ENCODE measurements at places on chromosomes 1 and 21. TPM values are rescaled to one million over a fixed set of nuclear protein-coding genes. Genes with fewer than 3 reads are reported as not detected.

The RAB3B gene
- total RNA-seq = 0.07 TPM

The TSACC gene
- total RNA-seq = 0.83 TPM

The KIAA1614 gene
- total RNA-seq = 0.09 TPM

The SF3B4 gene
- 68.6 TPM for total RNA-seq

The BMP8B gene
- total RNA-seq = 0.28 TPM

GRCh38 chr1:109985247-109986053 lies 885 bp downstream of the AHCYL1 start:
- peak overlapping the region; percentile 92 for H3K4me3 ChIP-seq
- peaks cover 35% of the 10 kb centered on the region for H3K4me1 ChIP-seq
- H3K27ac ChIP-seq = peak overlapping the region; percentile 95
- no peaks in the 10 kb centered on the region for H3K27me3 ChIP-seq

DNA sequence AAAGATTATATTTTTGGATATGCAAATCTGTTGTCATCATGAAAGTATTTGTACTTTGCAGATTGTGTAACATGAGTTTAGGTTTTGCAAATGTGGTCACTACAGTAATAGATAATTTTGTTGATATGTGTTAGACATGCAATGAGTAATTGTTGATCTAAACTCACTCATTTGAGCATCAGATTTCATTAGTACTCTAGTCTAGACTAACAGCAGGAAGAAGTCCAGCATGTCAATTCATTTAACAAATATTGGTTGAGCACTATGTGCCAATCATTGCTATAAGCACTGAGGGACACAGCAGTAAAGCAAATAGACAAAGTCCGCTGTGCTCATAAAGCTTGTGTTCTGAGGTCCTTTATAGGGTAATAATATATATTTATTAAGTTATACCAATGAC lies 350.0 kb downstream of the USP25 start:
- DNase-seq = no peak
- no peak overlapping the region for H3K27ac ChIP-seq
- H3K27me3 ChIP-seq = no peaks in the 10 kb centered on the region
- no peaks in the 10 kb centered on the region for H3K4me1 ChIP-seq
- no peak overlapping the region for H3K4me3 ChIP-seq
- no peaks in the 10 kb centered on the region for H3K36me3 ChIP-seq

DNA sequence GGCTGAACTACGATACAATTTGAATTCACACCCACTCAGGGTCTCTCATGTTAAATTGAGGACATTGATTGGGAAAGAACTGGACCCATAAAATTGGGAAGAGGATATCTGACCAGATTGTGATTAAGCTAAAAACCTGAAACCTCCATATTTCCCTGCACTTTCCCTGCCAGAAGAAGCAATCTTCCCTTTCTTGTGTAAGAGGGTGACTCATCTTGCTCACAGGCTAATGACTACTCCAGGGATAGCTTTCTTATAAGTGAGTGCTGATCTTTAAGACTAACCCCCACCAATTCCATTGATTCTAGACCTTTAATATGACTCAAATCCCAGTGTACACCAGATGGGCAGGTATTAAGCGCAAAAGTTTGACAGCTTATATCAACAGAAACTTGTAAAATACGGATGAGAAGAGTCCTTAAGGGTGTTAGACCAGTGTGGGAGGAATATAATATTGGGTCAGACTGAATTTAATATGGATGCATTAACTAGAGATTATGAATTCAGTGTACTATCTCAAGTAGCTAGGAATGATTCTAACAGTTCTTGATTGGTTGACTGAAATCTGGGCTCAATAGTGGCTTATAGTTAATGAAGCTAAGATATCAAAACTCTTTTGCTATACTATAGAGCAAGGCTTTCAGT lies 12.1 kb upstream of the SGIP1 start:
- H3K27ac ChIP-seq = no peak overlapping the region
- no peaks in the 10 kb centered on the region for H3K36me3 ChIP-seq
- H3K4me3 ChIP-seq = no peak overlapping the region
- DNase-seq = no peak
- peaks cover 3% of the 10 kb centered on the region for H3K27me3 ChIP-seq
- no peaks in the 10 kb centered on the region for H3K4me1 ChIP-seq

DNA sequence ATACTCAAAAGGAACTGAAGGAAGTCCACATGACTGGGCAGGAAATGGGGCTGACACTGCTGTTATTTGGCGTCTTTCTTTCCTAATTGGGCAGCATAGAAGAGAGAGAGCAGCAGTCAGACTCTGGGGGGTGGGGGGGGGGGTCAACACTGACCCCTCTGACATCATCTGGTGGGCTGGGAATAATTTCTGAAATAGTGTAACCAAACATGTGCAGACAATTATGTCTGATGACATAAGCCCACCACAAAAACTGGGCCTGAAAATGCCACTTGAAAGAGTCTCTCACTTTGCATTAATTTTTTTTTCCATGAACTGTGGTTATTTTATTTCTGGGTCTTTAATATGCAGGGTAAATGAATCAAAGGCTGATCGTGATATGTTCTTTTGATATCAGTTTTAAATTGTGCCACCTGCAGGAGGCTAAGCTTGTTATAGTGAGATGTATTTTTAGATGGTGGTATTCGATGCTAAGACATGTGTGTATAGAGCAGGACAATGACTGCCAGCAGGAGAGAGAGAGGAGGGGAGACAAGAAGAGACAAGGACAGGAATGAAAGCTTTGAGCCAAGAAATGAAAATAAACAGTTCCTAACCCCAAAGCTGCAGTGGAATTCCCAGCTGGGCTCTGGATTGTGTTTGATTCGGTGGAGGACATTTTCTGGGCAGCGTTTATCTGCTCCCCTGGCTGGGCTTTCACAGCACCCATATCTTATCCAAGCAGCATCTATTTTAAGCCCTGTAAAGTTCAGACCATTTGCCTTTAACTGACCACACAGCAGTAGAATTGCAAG lies 264.7 kb downstream of the PBX1 start:
- H3K4me1 ChIP-seq = no peaks in the 10 kb centered on the region
- no peak for DNase-seq
- H3K36me3 ChIP-seq = no peaks in the 10 kb centered on the region
- H3K27me3 ChIP-seq = no peaks in the 10 kb centered on the region
- H3K27ac ChIP-seq = no peak overlapping the region
- H3K4me3 ChIP-seq = no peak overlapping the region

DNA sequence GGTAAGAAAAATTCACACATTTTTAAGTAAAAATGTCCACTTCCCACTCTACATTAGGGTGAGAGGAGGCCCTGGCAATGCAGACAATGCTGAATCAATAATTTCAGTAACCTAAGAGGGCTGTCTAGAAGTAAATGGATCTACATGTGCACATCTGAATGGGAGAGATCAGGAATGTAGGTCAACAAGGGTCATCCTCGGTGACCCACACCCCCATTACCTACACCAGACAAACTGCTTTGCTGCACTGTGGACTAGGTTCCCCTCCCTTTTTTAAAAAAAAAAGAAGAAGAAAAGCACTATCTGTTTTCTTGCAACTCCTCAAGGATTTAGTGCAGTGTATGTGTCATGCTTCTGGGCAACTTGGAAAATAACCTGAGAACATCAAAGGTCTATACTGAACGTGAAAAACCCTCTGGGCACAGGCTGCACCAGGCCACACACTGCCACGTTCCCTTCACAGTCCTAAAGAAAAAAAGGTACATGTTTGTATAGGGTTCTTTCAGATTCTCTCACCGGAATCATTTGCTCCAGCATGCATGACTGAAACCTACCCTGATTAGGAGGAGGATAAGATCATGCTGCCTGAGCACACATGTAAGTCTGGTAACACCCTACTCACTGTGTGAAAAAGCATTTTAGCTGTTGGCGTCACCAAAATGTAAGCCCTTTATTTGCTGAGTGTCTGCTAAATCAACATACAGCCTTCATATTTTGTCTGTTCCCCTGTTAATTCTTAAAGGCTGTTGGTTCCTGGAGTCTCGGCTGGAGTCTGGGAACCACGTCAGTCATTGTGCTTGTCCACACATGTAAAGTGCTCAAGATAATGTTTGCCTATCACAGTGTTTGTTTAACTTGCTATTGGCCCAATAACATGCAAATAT lies 341.0 kb downstream of the SMYD3 start:
- H3K36me3 ChIP-seq = no peaks in the 10 kb centered on the region
- no peaks in the 10 kb centered on the region for H3K27me3 ChIP-seq
- no peaks in the 10 kb centered on the region for H3K4me1 ChIP-seq

DNA sequence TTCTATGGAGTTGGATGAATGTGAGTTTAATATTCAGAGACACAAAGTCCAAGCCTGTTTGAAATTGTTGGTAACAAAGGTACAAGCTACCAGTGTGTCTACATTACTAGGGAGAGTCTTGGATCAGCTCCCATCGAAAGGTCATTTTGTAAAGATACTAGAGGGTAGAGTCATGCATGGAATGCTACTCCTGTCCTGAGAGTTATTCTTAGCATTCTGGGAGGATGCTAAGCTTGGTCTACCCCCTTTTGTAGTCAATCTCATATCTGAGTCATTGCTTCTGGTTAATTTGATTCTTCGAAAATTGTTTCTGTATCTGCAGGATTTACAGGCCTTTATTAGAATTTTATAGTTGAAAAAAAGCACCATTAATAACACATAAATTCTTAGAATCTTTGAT lies 240.2 kb downstream of the ST6GALNAC3 start:
- no peaks in the 10 kb centered on the region for H3K4me1 ChIP-seq
- no peak for DNase-seq
- no peaks in the 10 kb centered on the region for H3K27me3 ChIP-seq
- H3K4me3 ChIP-seq = no peak overlapping the region

- H3K4me3 ChIP-seq = no peak overlapping the region
- peaks cover 49% of the 10 kb centered on the region for H3K4me1 ChIP-seq
- H3K27ac ChIP-seq = peak overlapping the region; percentile 39
Observed at GRCh38 chr1:206461602-206462455, 8.4 kb upstream of the IKBKE start.

DNA sequence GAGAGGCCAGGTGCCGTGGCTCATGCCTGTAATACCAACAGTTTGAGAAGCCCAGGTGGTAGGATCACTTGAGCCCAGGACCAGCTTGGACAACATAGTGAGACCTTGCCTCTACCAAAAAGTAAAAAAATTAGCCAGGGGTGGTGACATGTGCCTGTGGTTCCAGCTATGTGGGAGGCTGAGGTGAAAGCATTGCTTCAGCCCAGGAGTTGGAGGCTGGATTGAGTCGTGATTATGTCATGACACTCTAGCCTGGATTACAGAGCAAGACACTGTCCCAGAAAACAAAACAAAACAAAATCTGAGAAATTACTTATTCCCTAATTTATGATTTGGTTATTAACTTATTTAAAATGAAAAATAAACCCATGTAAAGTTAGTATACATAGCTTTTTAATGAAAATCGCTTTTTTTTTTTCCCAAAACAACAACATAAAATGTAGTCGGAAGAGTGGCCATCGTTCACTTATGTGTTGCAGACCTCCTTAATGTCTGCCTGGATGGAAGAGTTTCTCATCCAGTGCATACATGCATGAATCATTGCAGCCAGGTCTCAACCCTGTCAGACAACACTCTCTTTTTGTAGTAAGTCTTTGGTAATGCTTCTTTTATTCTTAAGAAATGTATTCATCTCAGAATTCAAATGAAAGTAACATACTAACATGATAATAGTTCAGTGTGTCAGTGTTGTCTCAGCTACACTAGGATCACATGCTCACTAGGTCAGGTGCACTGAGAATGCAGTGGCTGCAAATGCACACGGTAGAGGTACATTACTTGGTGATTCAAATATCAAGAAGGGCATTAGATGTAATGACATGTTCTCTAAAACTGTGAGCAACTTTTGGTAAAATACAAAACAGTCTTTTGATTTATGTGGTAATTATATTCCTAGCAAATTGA lies 28.0 kb downstream of the ITSN1 start:
- no peaks in the 10 kb centered on the region for H3K4me1 ChIP-seq
- H3K27me3 ChIP-seq = no peaks in the 10 kb centered on the region
- no peaks in the 10 kb centered on the region for H3K36me3 ChIP-seq
- peak; percentile 32 for DNase-seq
- no peak overlapping the region for H3K4me3 ChIP-seq

DNA sequence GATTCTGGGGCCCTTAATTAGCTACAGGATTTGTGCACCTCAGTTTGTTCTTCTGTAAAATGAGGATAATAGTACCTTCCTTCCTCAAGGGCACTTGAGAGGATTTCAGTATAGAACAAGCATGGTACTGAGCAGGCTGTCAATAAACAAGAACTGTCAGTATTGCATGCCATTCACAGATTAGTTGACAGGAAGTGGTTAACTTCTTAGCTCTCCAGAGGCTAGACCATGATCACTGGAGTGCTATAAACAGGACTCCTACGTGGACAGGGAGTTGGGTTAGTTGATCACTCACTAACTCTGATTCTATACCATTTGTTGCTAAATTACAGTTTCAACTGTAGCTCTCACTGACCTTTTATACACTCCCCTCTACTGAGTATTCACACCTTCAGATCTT lies 126.2 kb upstream of the DAB1 start:
- no peak for DNase-seq
- H3K4me1 ChIP-seq = no peaks in the 10 kb centered on the region
- H3K27ac ChIP-seq = no peak overlapping the region
- no peaks in the 10 kb centered on the region for H3K36me3 ChIP-seq
- H3K27me3 ChIP-seq = no peaks in the 10 kb centered on the region
- H3K4me3 ChIP-seq = no peak overlapping the region

DNA sequence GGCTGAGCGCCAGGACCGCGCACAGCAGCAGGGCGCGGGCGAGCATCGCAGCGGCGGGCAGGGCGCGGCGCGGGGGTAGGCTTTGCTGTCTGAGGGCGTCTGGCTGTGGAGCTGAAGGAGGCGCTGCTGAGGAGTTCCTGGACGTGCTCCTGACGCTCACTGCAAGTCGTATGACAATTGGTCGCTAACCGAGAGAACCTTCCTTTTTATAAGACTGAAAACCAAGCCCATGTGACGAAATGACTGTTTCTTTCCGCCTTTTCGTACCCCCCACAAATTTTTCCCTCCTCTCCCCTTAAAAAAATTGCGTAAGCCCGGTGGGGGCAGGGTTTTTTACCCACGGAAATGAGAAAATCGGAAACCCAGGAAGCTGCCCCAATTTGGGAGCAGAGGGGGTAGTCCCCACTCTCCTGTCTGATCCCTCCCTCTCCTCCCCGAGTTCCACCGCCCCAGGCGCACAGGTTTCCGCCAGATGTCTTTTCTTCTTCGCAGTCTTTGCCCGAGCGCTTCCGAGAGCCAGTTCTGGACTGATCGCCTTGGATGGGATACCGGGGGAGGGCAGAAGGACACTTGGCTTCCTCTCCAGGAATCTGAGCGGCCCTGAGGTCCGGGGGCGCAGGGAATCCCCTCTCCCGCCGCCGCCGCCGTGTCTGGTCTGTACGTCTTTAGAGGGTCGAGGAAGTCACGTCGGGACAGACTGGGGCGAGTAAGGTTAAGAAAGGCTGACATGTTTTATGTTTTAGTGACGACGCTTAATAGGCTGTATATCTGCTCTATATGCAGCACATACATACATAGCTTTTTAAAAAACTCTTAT lies at the start of gene PTGS2:
Gene PTGS2, minus strand, starts transcription at position 179 of the 817 bp plus-strand sequence. Its CDS starts 133 bp downstream, at position 46.
- peak within 1 kb of the TSS; percentile 73 for H3K4me3 ChIP-seq
- H3K4me1 ChIP-seq = peaks cover 10% of the 10 kb centered on the region
- H3K36me3 ChIP-seq = no peaks in the 10 kb centered on the region
- peak within 1 kb of the TSS; percentile 43 for H3K27ac ChIP-seq
- peak; percentile 72 for DNase-seq
- peaks cover 43% of the 10 kb centered on the region for H3K27me3 ChIP-seq

GRCh38 chr1:207309745-207310273 lies 11.7 kb upstream of the CD55 start:
- H3K4me1 ChIP-seq = peaks cover 15% of the 10 kb centered on the region
- H3K27me3 ChIP-seq = no peaks in the 10 kb centered on the region
- H3K4me3 ChIP-seq = peak overlapping the region; percentile 4

GRCh38 chr1:82398357-82398756 lies 597.6 kb downstream of the ADGRL2 start:
- H3K4me3 ChIP-seq = no peak overlapping the region
- no peak overlapping the region for H3K27ac ChIP-seq
- no peaks in the 10 kb centered on the region for H3K36me3 ChIP-seq
- DNase-seq = no peak

Data from activated CD4-positive, alpha-beta T cell treated with anti-CD3 and anti-CD28 coated beads for 36 hours (primary cell).